ENCODE measurements at places on chromosomes 3 and 15.

DNA sequence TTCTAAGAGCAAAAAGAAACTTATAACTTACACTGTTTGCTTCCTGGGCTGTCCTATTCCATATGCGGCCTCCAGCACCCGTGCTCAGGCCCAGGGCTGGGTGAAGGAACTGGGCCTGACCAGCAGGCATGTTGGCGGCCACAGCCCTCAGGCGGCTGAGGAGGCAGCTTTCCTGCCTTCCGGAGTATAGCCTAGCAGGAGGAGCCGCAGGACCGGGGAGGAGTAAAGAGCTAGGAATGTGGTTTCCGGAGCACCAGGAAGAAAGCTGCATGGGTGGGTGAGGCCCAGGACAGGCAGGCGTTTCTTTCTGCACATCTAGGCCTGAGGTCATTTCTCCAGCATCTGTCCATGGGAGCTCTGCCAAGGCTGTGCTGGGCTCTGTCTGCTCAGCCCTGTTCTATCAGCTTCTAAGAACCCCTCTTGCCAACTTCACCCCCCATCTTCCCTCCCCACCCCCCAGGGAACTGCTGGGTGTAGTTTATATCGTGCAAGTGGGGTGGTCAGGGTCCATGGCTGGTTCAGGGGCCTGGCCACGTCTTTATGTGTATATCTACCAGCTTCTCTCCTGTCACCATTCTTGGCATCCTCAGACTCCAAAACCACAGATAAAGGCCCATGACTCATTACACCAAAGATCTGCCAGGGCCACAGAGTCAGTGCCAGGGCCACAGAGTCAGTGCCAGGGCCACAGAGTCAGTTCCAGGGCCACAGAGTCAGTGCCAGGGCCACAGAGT lies 7.8 kb upstream of the KIF7 start:
- DNase-seq = no peak

- DNase-seq = no peak
These were observed 333.1 kb upstream of the KCNMB2 start for GRCh38 chr3:178203165-178203564.

DNA sequence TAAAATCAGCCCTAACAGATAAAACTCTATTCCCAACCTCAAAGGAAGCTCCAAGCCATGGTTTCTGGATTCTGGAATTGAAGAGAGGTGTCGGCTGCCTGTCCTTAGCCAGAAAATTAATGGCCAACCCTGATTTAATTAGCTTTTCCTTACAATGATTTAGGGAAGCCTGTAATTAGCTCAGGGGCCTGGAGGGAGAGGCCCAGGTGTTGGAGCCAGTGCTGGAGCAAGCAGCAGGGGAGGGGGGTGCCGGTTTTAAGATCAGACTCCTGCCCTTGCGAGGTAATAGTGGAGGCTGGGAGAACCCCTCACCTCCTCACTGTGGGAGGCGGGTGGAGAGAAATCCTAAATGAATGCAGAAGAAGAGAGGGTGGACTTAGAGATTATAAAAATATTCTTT lies 14.7 kb upstream of the ATP2B2 start:
- no peak for DNase-seq

- DNase-seq = no peak
These were observed 189.0 kb upstream of the MCTP2 start for GRCh38 chr15:94042180-94042928.

DNA sequence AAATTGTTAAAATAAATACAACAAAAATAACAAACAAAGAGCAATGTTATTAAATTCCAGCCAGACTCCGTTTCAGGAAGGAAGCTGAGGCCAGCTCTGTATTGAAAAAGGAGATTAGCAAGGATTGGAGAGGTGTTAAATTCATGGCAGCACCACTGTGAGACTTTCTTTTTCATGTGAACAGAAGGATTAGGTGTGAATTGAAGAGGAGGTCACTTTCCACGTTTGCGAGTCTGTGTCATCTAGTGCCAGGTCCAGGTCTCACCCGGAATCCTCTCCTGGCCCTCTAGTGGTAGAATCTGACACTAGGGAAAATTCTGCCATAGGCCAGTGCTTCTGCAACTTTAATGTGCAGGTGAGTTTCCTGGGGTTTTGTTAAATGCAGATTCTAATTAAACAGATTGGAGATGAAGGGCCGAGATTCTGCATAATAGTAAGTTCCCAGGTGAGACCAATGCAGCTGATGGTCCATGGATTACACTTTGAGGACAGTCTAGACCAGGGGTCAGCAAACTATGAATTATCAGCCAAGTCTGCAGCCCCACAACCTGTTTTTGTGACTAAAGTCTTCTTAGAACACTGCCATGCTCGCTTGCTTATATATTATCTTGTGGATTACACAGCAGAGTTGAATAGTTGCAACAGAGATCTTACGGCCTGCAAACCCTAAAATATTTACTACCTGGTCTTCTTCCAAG lies 9.2 kb upstream of the SLC6A1 start:
- peak; percentile 37 for DNase-seq
